CD4-positive, alpha-beta T cell treated with Interleukin-15 for 1 hour (primary cell): ENCODE measurements at places on chromosomes 13 and 19.
A peak's percentile ranks its signal among the peaks of the same experiment; 100 is the strongest.

DNA sequence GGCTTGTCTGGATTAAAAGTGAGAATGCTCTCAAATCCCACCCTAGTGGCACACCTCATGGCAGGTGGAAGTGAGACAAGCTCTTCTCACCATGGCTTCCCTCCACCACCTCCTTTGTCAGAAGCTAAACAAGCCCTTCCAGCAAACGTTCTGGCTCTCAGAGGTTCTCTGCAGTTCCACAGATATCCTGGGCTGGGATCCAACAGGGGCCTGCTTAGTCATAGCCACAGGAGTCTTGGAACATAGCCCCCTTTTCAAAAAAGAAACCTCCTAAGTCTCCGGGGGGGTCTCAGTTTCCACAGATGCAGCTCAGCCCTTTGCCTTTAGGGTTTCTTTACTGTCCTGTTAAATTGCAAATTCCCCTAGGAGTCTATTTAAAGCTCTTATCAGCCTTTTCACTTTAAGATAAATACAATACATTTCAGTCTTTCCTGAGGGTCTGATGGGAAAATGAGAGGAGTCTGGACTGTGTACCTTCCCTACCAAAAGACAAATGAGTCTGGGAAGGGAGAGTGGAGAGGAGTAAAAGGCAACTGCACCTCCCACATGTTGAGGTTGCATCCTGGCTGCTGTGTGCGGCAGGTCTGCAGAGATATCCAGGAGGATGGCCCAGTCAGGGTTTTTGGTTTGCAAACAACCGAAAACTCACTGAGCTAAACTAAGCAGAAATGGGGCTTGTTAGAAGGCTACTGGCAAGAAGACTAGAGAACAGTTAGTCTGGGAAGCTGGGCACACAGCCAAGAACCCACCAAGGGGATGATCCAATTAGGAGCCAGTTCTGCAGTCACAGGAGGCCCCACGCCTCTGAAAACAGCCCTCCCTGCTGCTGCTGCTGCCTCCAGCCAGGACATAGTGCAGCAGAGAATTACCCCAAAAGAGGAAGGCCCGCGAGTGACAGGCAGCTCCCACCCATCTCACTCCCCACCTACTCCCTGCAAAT lies 41.4 kb upstream of the SERP2 start:
- DNase-seq: no peak

- no peak for DNase-seq
Observed at GRCh38 chr13:108026680-108027410, 188.5 kb downstream of the LIG4 start.

- DNase-seq: no peak
Observed at GRCh38 chr19:11296264-11296663, 304 bp downstream of the TSPAN16 start.

DNA sequence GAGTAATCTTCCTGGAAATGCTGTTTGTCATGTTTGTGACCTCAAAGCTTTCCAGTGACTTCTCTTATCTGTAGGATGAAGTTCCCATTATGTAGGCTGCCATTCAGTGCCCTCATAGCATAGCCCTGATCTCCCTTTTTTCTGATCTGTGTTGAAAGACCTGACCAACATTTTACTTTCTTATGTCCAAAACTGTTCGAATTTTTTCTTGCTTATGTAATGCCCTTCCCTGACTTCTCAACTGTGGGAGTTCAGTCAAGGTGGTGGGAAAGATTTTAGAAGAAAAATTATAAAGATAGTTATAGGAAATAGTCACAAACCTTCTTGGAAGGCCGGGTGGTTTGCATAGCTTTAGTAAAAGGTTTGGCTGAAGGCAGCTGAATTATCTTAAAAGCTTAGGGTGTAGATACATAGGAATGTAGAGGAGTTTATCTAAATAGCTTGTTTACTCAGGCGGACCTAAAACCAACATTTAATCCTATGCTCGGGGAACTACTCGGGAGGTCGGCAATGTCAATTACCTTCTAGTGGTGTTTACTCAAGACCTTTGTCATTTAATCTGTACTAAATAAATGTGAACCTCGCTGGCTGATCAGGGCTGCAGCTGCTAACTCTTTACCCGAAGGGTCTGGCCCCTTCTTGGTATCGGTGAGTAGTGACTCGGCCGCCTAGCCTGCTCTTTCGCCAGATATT lies 44.3 kb downstream of the PSG3 start:
- no peak for DNase-seq

- DNase-seq: no peak
Observed at GRCh38 chr19:55460670-55461258, 678 bp downstream of the ISOC2 start.

DNA sequence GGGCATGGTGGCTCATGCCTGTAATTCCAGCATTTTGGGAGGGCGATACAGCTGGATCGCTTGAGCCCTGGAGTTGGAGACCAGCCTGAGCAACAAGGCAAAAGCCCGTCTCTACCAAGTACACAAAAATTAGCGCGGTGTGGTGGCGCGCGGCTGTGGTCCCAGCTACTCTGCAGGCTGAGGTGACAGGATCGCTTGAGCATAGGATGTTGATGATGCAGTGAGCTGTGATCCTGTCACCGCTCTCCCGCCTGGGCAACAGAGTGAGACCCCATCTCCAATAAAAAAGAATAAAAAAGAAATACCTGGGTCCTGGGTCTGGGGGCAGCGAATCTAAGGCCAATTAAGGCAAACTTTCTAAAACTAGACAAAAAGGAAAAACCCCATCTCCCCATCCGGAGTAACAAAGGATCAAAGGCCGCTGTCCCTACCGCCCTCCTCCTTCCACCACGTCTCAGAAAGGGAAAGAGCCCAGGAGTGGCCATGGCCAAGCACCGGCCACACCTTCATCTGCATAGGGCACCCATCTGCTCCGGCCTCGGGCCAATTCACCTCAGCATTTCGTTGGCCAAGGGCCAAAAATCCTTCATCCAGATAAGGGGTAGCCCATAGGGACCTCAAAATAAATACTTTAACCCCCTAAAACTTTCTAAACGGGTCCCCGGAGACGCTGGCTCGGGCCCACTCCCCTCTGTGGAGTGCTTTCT lies 851 bp downstream of the ZNF320 start:
- no peak for DNase-seq

- no peak for DNase-seq
Observed at GRCh38 chr13:30863796-30864195, 42.3 kb upstream of the MEDAG start.

- peak; percentile 17 for DNase-seq
Observed at GRCh38 chr13:88622362-88622973, 951.3 kb downstream of the SLITRK5 start.

GRCh38 chr13:38103851-38104250 lies 234.3 kb upstream of the TRPC4 start:
- no peak for DNase-seq

DNA sequence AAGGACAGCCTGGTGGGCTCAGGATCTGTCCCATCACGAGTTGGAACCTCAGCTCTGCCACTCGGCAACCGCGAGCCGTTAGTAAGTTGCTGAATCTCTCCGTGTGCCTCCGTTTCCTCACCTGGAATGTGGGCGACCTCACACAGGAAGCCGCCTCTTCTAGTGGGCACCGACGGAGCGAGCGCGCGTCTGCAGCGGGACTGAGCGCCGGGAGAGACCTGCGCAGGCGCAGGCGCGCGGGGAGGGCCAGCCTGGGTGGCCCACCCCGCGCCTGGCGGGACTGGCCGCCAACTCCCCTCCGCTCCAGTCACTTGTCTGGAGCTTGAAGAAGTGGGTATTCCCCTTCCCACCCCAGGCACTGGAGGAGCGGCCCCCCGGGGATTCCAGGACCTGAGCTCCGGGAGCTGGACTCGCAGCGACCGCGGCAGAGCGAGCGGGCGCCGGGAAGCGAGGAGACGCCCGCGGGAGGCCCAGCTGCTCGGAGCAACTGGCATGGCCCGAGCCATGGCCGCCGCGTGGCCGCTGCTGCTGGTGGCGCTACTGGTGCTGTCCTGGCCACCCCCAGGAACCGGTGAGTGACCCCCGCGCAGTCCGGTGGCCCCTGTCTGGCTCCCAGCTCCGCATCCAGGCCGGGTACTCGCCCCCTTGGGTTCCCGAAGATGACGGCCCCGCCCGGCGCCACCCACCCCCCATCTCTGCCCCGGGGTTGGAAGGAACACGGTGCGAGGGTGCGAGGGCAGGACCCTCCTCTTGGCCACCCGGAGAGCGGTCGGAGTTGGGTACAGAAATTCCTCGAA lies at the start of gene PVR:
Gene PVR (plus strand): TSS at position 306 of the 797 bp plus-strand sequence. CDS start 187 bp downstream, at position 493.
- DNase-seq: peak; percentile 30

DNA sequence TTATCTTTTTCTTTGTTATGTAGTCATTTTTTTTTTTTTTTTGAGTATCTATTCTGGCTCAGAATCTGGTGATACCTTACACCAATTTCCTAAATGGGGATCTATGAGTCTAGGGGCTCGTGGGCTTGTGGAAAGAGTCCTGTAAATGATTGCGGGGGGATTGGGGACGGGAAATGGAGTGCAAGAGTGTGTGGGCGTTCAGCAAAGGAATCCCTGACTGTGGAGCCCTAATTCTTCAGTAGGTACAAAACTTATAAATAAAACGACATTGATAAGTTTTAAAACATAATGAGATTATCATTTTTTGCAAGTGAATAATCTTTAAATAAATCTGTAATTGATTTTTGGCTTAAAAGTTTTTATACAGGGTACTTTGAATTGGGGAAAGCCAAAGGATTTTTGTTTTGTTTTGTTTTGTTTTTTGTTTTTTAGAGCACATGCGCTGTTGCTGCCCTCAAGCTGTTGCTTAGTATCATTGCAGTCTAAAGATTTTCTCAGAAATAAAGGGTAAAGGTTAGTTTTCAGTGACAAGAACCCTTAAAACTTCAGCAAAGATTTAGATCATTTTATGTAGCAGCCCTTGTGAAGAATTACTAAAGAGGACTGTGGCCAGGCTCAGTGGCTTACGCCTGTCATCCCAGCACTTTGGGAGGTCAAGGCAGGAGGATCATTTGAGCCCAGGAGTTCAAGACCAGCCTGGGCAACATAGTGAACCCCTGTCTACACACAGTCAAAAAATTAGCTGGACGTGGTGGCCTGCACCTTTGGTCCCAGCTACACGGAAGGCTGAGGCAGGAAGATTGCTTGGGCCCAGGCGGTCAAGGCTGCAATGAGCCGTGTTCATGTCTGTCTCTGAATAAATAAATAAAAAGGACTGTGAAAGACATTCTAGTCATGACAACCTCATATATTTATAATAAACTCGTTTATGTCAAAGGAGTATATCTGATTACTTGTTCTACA lies 1.7 kb downstream of the ERCC5 start:
- no peak for DNase-seq

- no peak for DNase-seq
Observed at GRCh38 chr19:5687360-5688198, 2.5 kb upstream of the RPL36 start.

GRCh38 chr19:23283925-23284324 lies 33.7 kb upstream of the ZNF724 start:
- DNase-seq: peak; percentile 52

DNA sequence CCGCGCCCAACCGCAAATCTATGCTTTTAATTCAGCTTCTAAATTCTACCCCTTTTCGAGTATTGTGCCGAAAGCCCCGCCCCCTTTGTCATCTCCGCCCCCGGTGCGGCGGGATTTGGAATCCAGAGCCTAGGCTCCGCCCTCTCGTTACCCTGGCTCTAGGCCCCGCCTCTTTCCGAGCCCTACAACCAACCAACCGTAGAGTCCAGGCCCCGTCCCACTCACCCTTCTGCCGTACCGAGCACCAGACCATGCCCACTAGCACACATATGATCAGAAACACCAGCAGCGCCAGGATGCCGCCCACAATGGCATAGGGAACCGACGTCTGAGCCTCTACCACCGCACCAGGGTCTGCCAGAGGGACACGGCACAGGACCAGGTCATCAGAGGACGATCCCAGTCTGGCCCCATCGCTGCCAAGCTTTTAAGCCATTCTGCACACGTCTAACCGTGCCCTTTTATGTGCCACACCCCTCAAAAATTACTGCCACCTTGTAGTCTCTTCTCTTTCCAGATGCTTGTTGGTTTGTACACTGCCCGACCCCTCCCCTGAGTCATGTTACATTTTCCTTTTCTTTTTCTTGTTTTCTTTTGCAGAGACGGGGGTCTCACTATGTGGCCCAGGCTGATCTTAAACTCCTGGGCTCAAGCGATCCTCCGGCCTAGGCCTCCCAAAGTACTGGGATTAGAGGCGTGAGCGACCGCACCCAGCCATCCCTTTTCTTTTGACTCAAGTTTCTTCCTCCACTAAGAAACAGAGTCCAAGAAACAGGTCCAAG lies 4.7 kb upstream of the ZNF428 start:
- DNase-seq: no peak

- no peak for DNase-seq
Observed at GRCh38 chr13:111470933-111471332, 150.5 kb downstream of the TEX29 start.

DNA sequence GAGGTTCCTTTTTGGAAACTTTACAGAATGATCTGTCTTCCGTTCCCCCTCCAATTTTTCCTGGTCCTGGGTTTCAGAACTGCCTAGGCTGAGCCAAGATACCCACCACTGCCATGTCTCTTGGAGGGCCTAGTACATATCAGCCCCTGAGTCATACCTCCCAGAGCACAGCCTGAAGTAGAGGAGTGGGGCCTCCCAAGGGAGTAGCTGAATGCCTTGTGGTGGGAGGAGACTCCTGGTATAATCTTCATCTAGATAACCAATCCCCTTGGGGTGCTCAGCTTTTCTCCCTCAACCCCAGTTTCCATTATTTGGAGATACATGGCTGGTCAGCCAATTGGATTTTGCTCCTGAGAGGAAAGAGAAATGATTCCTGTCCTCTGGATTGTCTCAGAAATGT lies 30.3 kb downstream of the ZNF763 start:
- no peak for DNase-seq

GRCh38 chr19:40503320-40503695 lies 36.5 kb downstream of the SPTBN4 start:
- DNase-seq: no peak
